ENCODE measurements at places on chromosomes 16 and 17. TPM values are rescaled to one million over a fixed set of nuclear protein-coding genes. Genes with fewer than 3 reads are reported as not detected.

DNA sequence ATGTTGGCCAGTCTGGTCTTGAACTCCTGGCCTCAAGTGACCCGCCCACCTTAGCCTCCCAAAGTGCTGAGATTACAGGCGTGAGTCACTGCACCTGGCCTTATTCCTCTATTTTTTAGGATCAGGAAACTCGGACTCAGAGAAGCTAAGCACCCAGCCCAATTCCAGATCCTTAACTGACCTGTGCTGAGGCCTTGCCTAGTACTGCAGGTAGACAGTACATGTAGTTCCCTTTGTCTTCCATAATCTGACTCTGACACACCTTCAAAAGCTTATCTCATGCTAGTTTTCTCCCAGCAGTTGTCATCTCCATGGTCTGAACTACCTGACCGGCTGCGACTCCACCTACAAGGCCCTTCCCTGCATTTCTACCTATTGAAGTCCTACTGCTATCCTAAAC, 65.7 kb upstream of the AXIN2 start:
- DNase-seq: no peak

DNA sequence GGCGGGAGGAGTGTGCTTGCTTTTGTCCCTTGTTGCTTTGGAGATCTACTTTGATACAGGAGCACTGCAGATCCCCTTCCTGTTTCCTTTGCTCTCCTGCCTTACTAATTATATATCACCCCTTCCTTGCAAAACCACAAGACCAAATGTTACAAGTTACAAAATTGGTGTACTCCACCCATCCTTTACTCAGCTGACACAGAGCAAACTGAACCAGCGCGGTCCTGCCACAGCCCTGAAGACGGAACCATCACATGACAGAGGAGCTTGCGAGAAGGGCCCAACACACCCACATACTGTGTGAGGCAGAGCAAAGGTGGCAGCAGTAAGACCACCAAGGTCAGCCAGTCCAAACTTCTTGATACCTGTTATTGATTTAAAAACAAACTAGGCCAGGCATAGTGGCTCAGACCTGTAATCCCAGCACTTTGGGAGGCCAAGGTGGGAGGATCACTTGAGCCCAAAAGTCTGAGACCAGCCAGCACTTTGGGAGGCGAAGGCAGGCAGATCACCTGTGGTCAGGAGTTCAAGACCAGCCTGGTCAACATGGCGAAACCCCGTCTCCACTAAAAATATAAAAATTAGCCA, 33.2 kb downstream of the CYTH1 start:
- peak; percentile 72 for DNase-seq

DNA sequence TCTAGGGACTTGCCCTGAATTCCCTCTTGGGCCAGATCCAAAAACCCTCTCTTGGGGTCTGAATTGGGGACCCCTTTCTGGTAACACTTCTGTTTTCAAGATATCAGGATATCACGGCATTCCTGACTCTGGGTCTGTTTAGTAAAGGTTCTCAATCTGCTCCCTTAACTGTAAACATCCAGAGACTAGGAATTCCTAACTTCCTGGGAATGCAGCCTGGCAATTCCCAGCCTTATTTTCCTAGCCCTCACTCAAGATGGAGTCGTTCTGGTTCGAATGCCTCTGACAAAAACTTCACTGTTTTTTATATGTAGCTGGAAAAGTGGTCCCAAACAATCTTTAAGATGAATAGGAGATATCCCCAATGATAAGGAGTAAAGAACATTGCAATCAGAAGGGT, 141.6 kb upstream of the XYLT1 start:
- no peak for DNase-seq

DNA sequence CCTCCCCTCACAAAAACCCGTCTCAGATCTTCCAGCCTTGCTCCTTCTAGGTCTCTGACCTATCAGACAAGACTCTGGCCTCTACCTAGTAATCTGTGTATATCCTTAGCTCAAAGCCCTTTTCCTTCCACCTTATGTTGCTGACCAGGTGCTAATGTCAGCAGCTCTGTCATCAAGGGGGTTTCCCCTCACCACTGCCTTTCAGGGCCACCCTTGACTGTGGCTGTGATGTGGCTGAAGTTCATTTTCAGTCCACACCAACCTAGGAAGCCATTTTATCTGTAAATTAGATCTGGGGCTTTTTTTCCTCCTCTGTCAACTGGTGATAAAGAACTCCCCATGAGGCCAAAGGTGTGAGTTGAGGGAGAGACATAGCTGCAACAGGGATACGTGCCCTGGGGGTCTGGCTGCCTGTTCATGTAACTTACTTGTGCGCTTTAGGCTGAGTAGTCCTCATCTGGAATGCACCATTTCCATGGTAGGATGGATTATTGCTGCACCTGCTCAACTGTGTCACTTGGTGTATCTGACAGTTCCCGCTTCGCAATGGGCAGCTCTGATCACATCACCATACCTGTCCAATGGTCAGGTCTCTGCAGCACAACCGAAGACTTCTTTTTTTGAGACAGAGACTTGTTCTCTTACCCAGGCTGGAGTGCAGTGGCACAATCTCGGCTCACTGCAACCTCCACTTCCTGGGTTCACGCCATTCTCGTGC, 14.7 kb upstream of the RUNDC3A start:
- no peak for DNase-seq

DNA sequence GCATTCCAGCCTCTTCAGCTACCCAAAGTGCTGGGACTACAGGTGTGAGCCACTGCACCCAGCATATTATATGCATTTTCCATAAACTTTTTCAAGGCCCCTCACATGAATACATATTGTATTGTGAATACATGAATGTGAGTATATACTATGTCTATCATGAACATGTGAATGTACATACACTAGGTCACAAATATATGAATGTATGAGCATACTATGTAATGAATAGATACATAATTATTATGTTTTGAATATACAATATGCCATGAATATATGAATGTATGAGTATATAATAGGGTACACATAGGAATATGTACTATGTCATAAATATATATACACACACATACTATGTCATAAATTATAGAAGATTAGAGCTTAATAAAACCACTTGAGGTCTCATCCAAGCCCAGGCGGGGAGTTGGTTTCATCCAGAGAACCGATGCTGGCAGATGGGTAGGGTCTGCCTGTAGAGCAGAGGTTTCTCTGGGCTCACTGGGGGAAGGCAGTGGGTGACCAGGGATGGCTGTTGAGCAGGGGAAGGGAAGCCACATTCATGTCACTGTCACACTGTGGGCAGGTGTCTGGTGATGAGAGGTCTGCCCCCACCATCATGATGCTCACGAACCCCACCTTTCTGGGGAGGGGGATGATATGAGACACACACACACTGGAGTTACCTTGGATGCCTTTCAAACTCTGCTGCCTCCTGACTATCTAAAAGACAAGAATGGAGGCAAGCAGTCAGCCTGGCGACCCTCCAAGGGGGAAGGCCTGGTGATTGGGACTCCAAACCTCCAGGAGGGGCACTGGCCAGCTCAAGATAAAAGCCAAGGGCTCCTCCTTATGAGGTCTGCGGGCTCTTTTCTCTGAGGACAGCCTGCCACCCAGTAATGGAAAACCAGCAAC, 7.3 kb downstream of the C16orf95 start:
- DNase-seq: no peak

GRCh38 chr17:12342161-12342560, 321.5 kb downstream of the MAP2K4 start:
- DNase-seq: no peak

DNA sequence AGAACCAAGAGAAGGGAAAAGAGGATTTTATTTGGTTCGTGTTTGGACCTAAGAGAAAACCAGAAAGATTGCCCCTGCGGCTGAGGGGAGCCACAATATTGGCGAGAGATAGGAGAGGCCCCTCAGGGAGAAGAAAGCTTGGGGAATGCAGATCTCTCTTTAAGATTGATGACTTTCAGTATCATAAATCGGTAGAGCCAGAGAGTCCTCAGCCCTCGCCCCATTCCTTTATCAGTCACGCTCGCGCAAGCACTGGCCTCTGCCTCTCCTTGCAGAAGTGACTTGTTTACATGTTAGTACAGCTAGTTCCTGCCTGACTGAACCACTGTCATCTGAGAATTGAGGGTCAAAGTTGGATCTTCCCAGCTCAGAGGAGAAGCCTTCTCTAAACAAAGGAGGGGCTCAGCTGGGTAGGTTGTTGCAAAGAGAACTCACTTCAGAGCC, 21.5 kb upstream of the KRT19 start:
- no peak for DNase-seq

DNA sequence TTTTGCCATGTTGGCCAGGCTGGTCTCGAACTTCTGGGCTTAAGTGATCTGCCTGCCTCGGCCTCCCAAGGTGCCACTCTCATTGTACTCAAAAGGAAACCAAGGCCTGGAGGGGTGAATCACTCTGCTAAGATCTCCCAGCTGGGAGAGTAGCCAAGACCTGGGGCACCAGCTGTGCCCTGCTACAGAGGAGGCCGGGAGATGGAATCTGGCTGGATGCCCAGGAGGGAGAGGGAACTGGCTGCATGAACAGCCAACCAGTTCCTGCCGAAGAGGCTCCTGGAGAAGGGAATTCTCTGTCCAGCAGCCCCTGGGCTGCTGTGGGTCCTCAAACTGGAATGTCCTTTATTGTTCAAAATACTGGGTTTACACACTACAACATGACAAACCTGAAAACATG, 238.7 kb upstream of the CIBAR2 start:
- DNase-seq: peak; percentile 97

- peak; percentile 58 for DNase-seq
These were observed 4.2 kb downstream of the IRX3 start for GRCh38 chr16:54282202-54282927.

MMP25 gene
- under 0.01 TPM for total RNA-seq

KRT27 gene
- not detected for total RNA-seq

Data from body of pancreas (tissue), 4 donors.